ENCODE measurements at places on chromosomes 11 and 22.

DNA sequence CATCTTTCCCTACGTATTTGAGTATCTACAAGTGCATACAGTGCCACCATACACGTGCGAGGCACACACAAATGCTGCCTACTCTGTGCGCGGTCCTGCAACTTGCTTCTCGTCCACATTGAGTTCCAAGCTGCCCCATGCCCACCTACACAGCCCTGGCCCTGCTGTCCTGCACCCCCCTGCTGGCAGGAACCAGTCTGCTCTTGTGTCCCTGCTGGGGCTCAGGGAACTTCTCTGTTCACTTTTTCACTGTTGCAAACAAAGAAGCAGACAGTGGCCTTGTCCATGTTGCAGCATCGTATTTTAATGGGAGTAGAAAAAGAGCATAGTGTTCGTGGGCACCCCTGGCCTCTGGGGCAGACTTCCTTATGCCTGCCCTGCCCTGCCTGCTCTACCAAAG is 14.0 kb downstream of the CPT1A start:
- DNase-seq, result no peak

GRCh38 chr11:122778148-122778547 is 60.2 kb upstream of the CRTAM start:
- DNase-seq, result no peak

DNA sequence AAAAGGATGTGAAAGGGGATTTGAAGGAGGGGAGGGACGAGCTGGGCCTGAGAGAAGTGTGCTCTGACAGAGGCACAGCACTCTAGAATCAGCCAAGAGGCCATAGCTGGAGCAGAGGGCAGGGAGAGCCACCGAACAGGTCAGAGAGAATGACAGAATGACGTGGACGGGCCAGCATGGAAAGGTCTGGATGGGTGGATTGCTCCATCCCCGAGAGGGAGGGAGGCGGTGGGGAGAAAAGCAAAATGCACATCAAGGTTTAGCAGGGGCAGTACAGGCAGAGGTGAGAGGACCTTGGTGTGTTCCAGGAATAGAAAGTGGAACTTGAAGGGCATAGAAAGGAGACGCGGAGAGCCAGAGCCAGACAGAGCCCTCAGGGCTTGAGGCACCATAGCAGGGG is 6.9 kb downstream of the PMM1 start:
- DNase-seq, result no peak

- DNase-seq, result no peak
These were observed 79.2 kb downstream of the TRMU start for GRCh38 chr22:46414704-46415103.

- DNase-seq, result no peak
These were observed 29.4 kb upstream of the PACSIN2 start for GRCh38 chr22:43044290-43044712.

GRCh38 chr11:933142-933851 is 7.6 kb downstream of the AP2A2 start:
- no peak for DNase-seq

GRCh38 chr11:100769617-100770016 is 82.5 kb downstream of the ARHGAP42 start:
- DNase-seq, result no peak

DNA sequence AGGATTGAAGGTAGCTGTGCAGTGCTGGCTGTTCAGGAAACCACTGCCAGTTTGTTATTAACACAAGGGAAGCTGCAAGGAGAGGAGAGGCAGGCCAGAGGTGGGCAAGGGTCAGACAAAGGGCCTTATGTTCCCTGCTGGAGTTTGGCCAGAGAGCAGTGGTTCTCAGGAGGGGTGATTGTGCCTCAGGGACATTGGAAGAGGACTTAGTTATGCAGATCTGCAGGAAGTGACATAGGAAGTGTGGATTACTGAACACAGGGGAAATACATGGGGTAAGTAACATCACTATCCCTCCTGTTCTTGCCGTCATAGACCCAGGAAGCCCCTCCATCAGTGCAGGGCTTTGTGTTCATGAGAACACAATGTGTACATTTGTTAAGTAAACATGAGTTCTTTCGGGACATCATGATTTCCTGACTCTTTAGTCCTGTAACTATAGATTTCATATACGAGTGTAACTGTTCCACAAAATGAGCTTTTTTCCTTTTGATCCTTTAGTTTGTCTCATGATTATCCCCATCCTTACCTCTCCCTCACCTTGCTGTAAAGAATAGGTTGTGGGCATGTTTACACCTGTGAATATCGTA is 5.9 kb downstream of the SRRD start:
- DNase-seq, result no peak

- DNase-seq, result no peak
These were observed 21.0 kb upstream of the TOLLIP start for GRCh38 chr11:1330473-1330872.

DNA sequence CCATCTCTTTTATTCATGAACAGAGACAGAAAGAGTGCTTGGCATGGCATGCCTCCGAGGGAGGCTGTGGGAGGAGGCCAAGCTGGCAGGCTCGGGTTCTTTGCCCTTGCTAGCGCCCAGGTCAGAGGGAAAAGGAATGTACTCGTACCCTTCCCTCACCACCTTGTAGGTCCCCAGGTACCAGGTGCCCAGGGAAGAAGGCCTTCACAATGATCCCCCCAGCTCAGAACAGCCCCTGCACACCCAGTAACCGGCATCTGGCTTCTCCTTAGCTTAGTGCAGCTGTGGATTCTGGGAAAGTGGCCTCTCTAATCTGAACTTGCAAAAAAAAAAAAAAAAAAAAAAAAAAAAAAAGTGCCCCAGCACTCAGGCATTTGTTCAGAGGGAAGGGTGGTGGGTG is 1.3 kb downstream of the HEPN1 start:
- DNase-seq, result no peak

DNA sequence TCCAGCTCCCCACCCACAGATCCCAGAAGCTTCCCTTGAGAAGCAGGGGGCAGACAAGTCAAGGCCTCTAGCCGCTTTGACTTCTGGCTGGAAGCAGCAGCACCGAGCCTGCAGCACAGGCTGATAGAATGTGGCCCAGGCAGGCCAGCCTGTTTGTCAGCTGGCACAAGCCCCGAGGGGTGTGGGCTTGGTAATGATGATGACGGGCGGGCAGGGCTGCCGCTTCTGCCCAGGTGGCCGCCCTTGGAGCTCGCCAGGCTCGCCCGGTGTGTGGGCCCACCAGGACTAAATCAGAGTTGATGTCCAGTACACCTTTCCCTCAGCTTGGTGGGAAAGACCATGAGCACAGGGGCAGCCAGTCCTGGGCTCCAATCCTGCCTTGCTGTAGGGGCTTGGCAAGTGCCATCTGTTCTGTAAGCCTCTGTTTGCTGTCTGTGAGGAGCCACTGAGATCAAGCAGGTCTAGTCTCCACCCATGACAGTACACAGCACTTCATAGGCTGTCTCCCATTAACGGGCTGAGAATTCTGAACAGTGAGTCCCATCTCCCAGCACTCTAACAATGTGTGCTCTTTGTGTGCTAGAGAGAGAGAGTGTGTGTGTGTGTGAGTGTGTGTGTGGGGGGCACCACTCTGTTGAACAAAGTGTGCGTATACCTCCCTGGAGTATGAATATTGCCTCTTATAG is 26.8 kb downstream of the MICAL2 start:
- DNase-seq, result no peak

- no peak for DNase-seq
These were observed 4.0 kb downstream of the ASCC2 start for GRCh38 chr22:29834046-29834445.

- no peak for DNase-seq
These were observed 120.9 kb downstream of the SWAP70 start for GRCh38 chr11:9784602-9785315.

DNA sequence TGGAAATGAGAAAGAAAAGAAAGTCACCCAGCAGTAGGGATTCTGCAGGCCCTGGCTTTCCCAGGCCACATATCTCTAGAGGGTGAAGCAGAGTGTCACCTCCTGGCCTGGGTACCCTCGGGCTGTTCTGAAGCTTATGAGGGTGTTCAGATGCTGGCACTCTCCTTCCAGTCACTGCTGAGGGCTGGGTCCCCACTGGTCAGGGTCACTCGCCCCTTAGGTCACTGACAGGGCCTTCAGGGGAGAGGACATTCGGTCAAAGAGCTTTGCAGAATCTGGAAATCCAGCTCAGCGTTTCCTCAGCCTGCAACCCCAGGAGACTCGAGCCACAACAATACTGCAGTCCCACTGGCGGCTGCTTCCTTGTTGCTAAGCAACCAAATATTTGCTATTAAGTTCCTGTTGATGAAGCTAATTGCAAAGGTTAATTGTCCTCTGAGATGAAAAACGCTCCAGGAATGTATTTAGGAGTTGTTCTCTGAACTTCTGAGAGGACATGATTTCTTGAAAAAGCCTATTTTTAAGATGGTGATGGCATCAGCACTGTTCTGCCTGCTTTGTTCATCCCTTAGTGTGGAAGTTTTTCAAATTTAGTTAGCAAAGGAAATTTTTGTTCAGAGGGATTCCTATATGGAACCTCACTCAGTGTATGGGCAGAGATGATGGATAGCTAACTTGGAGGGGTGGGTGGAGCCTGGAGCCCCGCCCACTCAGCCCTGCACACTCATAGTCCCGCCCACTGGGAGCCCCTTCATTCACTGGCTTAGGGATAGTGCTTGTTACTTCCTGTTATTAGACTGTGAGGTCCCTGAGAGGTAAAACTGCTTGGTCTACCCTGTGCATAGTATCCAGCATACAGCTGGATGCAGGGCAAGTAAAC is 109.2 kb downstream of the CSNK2A3 start:
- DNase-seq, result peak; percentile 46

DNA sequence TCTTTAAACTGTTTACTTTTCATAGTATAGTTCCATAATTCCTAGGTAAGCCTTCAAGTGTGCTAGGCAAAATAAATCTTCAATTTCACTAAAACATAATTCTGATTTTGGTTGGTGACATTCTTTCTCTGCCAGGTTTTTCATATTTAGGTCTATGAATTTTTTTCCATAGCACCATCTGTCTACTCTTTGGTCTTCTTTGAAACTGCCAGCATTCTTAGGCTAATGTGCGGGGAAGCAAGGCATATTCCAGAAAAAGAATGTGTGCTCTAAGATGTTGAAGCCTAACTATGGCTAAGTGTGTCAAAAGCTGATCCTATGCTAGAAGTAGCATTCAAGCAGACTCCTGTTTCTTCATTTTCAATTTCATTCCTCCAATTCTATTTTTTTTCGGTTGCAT is 213.9 kb upstream of the C11orf87 start:
- no peak for DNase-seq

- DNase-seq, result no peak
These were observed 15.7 kb downstream of the MN1 start for GRCh38 chr22:27785831-27786230.

DNA sequence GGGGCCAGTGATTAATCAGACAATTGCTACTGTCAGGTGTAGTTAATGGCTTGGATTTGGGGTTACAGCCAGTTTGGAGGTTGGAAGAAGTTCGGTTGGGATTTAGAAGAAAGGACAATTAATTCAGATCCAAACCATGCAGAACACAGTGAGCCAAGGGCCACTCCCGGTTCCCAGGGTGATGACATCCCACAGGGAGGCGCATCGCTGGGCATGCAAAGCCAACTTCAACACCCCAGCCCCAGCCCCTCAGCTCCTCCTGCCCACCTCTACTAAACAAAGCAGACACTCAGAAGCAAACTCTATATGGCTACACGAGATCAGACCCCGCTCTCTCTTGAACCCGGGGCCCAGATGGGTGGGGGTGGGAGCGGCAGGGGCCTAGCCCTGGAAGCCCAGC is 10.2 kb downstream of the MB start:
- no peak for DNase-seq

- no peak for DNase-seq
These were observed 188.5 kb upstream of the MPPED2 start for GRCh38 chr11:30774496-30775232.

DNA sequence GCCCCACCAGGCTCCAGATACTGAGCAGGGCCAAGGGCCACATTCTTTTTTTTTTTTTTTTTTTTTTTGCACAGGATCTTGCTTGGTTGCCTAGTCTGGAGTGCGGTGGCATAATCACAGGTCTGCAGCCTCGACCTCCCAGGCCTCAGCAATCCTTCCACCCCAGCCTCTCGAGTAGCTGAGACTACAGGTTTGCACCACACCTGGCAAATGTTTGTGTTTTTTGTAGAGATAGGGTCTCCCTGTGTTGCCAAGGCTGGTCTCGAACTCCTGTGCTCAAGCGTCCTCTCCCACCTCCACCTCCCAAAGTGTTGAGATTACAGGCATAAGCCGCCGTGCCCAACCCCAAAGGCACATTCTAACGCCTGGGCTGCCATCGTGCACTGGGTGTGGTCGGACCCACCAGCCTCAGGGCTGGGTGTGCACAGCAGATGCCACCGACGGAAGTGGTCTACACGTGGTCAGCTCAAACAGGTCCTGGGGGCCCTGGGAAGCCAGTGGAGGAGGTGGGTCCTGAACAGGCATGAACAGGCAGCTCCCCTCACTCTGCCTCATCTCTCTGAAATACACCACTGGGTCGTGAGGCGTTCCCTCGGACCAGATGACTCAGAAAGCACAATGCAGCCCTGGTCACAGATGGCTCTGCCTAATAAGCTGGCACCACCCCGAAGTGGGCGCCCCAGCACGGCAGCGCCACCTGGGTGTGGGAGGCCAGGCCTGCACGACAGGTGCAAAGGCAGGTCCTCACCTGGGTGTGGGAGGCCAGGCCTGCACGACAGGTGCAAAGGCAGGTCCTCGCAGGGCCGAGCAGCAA is 5.1 kb upstream of the B4GALNT4 start:
- DNase-seq, result no peak

DNA sequence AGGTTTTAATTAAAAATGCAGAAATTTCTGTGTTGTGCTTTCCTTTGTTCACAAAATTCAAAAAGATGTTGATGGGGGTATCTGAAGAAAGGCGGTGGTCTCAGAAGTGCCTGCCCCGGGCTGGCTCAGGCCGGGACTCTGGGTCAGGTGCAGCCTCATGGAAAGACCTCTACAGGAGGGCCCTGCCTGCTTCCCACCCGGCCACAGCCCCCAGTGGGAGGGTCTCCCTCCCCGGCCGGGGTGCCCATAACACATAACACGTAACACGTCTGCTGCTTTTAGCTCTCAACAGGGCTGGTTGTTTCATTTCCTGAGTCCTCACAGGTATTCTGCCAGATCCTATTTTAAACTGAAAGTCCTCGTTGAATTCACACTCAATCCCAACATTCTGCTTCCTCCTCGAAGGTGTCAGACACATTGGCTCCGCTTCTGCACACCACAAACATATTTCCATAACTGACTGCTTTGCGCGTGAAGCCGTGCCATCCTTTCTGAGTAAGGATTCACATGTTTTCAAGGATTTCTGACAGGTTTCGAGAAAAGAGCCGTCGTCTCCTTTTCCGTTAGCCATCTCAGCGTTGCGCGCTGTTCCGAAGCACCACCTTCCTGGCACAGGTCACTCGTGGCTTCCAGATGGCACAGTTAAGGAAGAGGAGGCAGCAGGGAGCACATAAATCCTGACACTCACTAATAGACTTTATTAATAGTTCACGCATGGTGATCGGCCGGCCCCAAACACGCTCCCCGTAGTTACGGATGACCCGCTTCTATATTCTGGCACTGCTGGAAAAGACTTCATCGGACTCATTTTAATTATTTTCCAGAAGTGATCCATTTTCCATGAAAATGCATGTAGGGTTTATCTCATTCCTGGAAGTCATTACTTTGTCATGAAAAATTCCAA is 569.3 kb downstream of the BRD1 start:
- DNase-seq, result no peak

DNA sequence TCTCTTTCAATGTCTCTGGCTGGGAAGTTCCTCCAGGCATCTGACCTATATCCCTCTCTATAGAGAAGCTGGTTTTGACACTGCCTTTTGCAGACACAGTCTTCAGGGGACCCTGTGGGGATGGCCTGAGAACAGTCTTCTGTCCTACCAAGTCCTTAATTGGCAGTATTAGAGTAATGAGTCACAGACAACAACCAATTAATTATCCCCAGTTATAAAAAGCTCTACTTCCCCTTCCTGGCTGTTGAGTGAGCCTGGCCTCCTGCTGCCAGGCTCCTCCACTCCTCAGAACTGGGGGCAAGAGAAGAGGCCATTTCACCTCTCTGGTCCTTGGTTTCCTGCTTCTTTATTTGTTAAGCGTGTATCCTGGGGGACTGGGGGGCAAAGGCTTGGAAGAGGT is 41.2 kb upstream of the KLHL35 start:
- no peak for DNase-seq
